ENCODE measurements at places on chromosomes 7 and 10. TPM values are rescaled to one million over a fixed set of nuclear protein-coding genes. Genes with fewer than 3 reads are reported as not detected.

- no peak overlapping the region for H3K4me3 ChIP-seq
- H3K4me1 ChIP-seq = peaks cover 15% of the 10 kb centered on the region
- H3K36me3 ChIP-seq = no peaks in the 10 kb centered on the region
- DNase-seq = no peak
- no peaks in the 10 kb centered on the region for H3K27me3 ChIP-seq
Observed at GRCh38 chr10:88865281-88865876, 13.7 kb upstream of the ANKRD22 start.

DNA sequence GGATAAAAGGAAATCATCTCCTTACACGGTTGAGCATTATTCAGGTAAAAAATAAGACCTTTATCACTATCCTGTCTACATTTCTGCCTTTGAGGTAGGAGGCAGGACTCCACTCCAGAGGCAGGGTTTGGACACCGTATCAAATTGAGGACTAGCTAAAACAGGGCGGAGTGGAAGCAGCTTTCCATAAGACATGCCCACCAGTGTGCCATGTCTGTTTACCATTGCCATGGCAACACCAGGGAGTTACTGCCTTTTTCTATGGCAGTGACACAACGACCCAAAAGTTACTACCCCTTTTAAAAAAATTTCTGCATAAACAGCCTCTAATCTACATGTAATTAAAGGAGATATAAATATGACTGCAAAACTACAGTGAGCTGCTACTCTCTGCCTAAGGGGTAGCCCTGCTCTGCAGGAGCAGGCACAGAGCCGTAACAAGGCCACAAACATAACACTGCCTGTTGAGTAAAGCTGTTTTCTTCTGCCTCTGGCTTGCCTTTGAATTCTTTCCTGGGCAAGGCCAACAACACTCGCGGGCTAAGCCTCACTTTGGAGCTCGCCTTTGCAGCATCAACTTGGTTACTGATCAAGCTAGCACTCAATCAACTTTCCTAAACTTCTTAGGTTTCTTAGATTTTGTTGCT lies 26.5 kb downstream of the DGKB start:
- no peaks in the 10 kb centered on the region for H3K4me1 ChIP-seq
- no peaks in the 10 kb centered on the region for H3K36me3 ChIP-seq
- H3K27ac ChIP-seq = no peak overlapping the region
- no peak overlapping the region for H3K4me3 ChIP-seq
- DNase-seq = no peak

DNA sequence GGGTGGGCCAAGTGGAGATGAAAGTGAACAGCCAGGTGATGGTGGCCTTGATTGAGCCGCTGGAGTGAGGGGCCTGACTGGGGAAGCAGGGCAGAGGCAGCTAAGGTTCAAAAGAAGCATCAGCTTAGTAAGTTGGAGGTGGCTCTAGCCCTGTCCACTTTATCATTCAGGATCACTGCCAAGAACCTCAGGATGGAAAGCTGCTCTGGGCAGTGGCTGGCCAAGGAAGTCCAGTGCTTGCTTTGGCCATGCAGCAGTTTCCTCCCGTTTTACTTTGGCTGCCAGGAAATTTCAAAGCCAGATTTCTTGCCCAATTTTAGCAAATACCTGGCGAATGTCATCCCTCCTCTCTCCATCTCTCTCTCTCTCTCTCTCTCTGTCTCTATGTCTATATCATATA lies 384.9 kb downstream of the PLXNA4 start:
- DNase-seq = no peak
- no peaks in the 10 kb centered on the region for H3K4me1 ChIP-seq
- no peak overlapping the region for H3K27ac ChIP-seq
- no peaks in the 10 kb centered on the region for H3K36me3 ChIP-seq

GRCh38 chr7:131934452-131934851 lies 378.0 kb upstream of the PODXL start:
- no peak overlapping the region for H3K27ac ChIP-seq
- peaks cover 6% of the 10 kb centered on the region for H3K4me1 ChIP-seq
- H3K36me3 ChIP-seq = no peaks in the 10 kb centered on the region
- H3K4me3 ChIP-seq = no peak overlapping the region

- H3K27ac ChIP-seq = no peak overlapping the region
- H3K4me3 ChIP-seq = no peak overlapping the region
- no peak for DNase-seq
- no peaks in the 10 kb centered on the region for H3K36me3 ChIP-seq
- H3K4me1 ChIP-seq = no peaks in the 10 kb centered on the region
Observed at GRCh38 chr7:137296576-137296975, 47.0 kb downstream of the PTN start.

- no peak overlapping the region for H3K27ac ChIP-seq
- H3K4me1 ChIP-seq = no peaks in the 10 kb centered on the region
- DNase-seq = no peak
- no peaks in the 10 kb centered on the region for H3K36me3 ChIP-seq
Observed at GRCh38 chr7:13282377-13282980, 595.0 kb downstream of the ARL4A start.

GRCh38 chr10:99280472-99280871 lies 44.8 kb upstream of the HPSE2 start:
- no peak overlapping the region for H3K27ac ChIP-seq
- H3K4me3 ChIP-seq = no peak overlapping the region
- no peaks in the 10 kb centered on the region for H3K4me1 ChIP-seq
- H3K36me3 ChIP-seq = no peaks in the 10 kb centered on the region
- no peak for DNase-seq
- H3K27me3 ChIP-seq = no peaks in the 10 kb centered on the region

- H3K27ac ChIP-seq = no peak overlapping the region
- DNase-seq = no peak
- H3K27me3 ChIP-seq = no peaks in the 10 kb centered on the region
- peaks cover 4% of the 10 kb centered on the region for H3K36me3 ChIP-seq
Observed at GRCh38 chr10:87915406-87915805, 52.0 kb downstream of the PTEN start.

DNA sequence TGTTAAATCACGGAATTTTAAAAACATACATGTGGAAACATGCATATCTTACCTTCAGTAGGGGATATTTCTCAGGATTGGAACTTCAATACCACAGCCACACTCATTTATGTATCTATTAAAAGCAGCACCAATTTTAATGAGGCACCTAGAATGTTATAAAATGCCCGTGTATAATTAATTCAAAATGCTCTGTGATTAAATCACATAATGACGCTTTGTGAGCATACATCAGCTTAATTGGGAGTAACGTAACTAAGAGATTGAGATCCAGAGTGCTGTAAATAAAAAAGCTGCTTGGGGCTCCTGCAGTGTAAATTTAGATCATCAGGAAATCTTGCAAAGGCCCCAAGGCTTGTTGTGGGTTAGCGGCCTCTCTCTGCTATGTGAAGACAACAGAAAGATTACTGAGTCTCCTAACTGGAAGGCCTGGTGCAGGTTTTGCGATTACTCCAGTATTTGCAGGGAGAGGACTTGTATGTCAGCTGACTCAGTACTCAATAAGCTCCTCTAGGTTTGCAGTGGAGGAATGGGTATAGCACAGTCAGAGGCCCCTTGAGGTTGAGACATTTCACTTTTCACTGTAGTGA lies 195.5 kb upstream of the PHYHIPL start:
- no peaks in the 10 kb centered on the region for H3K4me1 ChIP-seq
- no peaks in the 10 kb centered on the region for H3K36me3 ChIP-seq
- H3K4me3 ChIP-seq = no peak overlapping the region
- DNase-seq = no peak
- H3K27me3 ChIP-seq = no peaks in the 10 kb centered on the region

GRCh38 chr10:33270971-33271370 lies 63.5 kb downstream of the NRP1 start:
- no peak overlapping the region for H3K4me3 ChIP-seq
- H3K36me3 ChIP-seq = no peaks in the 10 kb centered on the region
- H3K4me1 ChIP-seq = peaks cover 22% of the 10 kb centered on the region
- DNase-seq = no peak
- H3K27ac ChIP-seq = no peak overlapping the region

DNA sequence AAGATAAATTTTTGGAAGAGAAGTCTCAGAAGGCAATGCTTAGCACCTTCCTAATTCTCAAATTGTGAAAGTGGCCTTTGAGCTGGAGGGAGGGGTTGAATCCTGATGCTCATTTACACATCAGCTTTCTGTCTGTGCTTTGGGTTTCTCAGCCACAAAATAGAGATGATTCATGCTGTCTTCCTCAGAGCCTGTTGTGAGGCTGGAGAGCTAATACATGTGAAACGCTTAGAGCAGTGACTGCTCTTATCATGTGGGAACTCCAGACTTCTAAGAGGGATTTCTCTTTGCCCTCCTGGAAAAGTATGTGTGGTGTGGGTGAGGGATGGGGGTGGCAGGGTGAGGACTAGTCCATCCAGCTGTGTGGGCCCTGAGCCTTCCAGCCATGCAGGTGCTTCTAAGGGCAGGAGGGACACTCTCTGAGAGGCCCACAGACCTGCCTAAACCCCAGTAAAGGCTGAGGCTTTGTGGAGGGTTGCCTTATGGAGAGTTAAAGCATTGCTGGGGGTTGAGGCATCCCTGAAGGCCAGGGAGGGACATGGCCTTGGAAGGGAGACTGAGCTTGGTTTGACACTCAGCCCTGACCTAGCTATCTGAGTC lies 4.8 kb upstream of the EVX1 start:
- H3K27me3 ChIP-seq = peaks cover 88% of the 10 kb centered on the region
- H3K27ac ChIP-seq = no peak overlapping the region
- H3K4me3 ChIP-seq = no peak overlapping the region
- peaks cover 29% of the 10 kb centered on the region for H3K4me1 ChIP-seq
- no peak for DNase-seq

DNA sequence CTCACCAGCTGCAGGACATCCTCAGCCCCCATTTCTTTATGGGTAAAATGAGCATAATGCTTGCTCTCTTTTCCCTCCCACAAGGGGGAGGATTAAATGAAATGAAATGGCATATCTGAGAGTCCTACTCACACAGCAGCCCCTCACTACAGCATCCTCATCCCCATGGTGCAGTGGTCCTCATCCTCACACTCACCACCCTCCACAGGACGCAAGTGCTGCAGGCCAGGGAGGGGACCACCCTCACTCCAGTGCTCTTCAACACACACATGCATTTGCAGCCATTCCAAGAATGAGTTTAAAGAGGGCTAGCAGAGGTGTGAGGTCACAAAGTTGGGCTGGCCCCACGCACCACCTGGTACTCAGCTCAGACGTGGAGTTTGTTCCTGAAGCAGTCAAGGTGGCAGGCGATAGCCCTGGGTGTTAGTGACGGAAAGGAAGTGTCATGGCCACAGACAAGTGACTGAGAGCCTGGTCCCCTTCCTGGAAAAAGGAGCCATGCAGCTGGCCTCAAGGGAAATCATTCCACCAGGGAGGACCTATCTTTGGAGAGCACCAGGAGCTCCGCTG lies 234.0 kb downstream of the TNS3 start:
- H3K27ac ChIP-seq = no peak overlapping the region
- H3K27me3 ChIP-seq = no peaks in the 10 kb centered on the region
- no peak overlapping the region for H3K4me3 ChIP-seq
- H3K4me1 ChIP-seq = no peaks in the 10 kb centered on the region
- DNase-seq = peak; percentile 61
- H3K36me3 ChIP-seq = peaks cover 15% of the 10 kb centered on the region

DNA sequence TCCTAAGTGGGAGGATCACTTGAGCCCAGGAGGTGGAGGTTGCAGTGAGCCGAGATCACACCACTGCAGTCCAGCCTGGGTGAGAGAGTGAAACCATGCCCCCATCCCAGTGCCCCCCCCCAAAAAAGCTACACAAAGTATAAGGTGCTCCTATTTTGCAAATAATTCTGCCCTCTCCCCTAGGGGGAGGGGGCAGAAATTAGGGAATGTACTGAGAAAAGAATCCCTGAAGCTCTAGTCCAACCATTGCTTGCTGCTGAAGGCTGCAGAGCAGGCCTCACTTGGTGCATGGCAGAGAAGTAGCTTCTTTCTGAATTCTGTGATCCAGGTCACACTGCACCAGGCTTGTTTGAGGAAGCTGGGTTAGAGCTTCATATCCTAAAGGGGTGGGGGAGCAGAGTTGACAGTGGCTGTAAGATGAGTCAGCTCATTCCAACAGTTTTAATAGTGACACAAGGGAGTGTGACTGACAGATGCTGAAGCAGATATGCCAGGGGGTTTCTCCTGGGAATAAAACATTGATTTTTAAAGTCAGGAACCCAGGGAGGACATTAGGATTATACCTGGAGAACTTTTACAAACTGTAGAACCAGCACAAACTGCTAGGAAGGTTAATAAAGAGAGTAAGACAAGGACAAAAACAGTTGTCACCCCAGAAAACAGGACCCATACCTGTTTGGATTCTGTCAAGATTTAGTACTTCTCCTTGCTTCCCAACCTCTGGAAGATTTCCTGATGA lies 32.8 kb upstream of the STRIP2 start:
- no peak overlapping the region for H3K4me3 ChIP-seq
- no peaks in the 10 kb centered on the region for H3K27me3 ChIP-seq
- peaks cover 12% of the 10 kb centered on the region for H3K4me1 ChIP-seq
- peaks cover 52% of the 10 kb centered on the region for H3K36me3 ChIP-seq
- no peak for DNase-seq

DNA sequence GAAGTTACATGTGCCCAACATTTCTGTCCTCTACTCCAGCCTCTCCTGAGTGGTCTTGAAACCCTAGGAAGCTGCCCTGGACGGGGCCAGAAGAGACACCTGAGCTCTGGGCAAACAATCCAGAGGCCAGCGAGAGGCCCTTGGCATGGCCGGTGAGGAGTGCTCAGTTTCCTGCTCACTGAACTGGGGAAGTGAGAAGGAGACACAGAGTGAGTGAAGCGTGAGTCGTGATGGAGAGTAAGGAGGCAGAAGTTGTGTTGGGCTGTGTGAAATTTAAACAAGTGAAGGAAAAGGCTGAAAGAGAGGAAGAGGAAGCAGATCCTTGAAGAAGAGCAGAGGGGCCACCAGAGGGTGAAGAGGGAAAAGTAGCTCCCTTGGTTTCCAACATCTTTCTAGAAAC lies 73.2 kb downstream of the WNT2 start:
- no peaks in the 10 kb centered on the region for H3K4me1 ChIP-seq
- H3K36me3 ChIP-seq = no peaks in the 10 kb centered on the region
- H3K27me3 ChIP-seq = no peaks in the 10 kb centered on the region
- no peak overlapping the region for H3K27ac ChIP-seq

- H3K36me3 ChIP-seq = no peaks in the 10 kb centered on the region
- no peak overlapping the region for H3K4me3 ChIP-seq
- peaks cover 22% of the 10 kb centered on the region for H3K4me1 ChIP-seq
- no peaks in the 10 kb centered on the region for H3K27me3 ChIP-seq
- H3K27ac ChIP-seq = no peak overlapping the region
- DNase-seq = no peak
Observed at GRCh38 chr7:151426441-151426903, 13.5 kb downstream of the CRYGN start.

GRCh38 chr7:148911626-148912025 lies 27.5 kb upstream of the EZH2 start:
- no peaks in the 10 kb centered on the region for H3K36me3 ChIP-seq
- H3K4me1 ChIP-seq = peaks cover 4% of the 10 kb centered on the region
- H3K27ac ChIP-seq = no peak overlapping the region

GRCh38 chr7:49295146-49295545 lies 370.8 kb downstream of the CDC14C start:
- H3K27ac ChIP-seq = no peak overlapping the region
- no peak for DNase-seq
- no peaks in the 10 kb centered on the region for H3K36me3 ChIP-seq
- H3K27me3 ChIP-seq = no peaks in the 10 kb centered on the region
- no peaks in the 10 kb centered on the region for H3K4me1 ChIP-seq

- H3K27ac ChIP-seq = no peak overlapping the region
- no peaks in the 10 kb centered on the region for H3K4me1 ChIP-seq
- H3K4me3 ChIP-seq = no peak overlapping the region
Observed at GRCh38 chr10:30674796-30675195, 45.2 kb upstream of the LYZL2 start.

CHPF2 gene
- total RNA-seq = 25.0 TPM

RADIL gene
- total RNA-seq = 2.1 TPM

OLAH gene
- total RNA-seq = 0.26 TPM

SRGN gene
- total RNA-seq = 24.9 TPM

All from suprapubic skin (tissue), 4 donors.